Activated CD4-positive, alpha-beta T cell treated with anti-CD3 and anti-CD28 coated beads for 4 hours (primary cell): ENCODE measurements at places on chromosomes 7 and 10.

- no peak for DNase-seq
Measured at GRCh38 chr7:129903935-129904334, 48.8 kb downstream of the UBE2H start.

DNA sequence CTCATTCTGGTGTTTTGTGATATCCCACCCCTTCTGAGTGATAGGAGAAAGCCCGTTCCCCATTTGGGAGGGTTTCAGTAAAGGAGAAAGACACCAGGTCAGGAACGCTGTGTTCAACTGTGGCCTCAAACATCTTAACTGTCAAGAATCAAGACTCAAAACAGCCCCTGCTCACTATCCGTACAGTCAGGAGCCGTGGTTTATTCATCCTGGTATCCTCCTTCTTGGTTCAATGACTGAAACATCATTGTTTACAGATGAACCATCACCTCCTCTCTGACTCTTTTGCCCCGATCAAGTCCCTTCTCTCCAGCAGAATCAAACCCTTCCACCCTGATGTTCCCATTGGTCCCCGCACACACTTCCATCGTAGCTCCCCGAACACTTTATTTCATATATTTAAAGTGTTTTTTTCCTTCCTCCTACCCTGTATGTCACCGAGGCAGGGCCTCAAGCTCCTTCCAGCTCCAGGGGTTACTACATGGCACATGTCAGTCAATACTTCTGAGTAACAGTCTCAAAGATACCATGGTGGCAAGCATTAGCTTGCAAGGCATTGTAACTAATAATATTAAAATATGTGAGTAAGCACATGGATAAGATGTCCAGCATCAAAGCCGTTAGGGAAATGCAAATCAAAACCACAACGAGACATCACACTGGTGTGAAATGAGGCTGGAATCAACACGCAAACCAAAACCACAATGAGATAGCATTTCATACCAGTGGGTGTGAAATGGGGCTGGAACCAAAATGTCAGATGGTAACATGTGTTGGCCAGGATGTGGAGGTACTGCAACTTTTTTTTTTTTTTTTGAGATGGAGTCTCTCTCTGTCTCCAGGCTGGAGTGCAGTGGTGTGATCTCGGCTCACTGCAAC lies 124.7 kb upstream of the C1QL3 start:
- DNase-seq: no peak

DNA sequence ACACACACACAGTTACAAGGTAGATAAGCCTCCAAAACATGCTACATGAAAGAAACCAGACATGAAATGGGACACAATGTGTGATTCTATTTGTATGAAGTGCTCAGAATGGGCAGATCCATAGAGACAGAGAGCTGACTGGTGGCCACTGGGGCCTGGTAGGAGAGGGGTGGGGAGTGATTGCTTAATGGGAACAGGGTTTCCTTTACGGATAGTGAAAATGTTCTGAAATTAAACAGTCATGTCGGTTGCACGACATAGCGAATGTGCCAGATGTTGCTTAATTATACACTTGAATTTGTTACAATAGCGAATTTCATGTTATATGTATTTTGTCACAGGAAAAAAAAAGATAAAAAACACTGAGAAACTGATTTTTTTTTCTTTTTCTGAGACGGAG lies 122.3 kb downstream of the SPDYE5 start:
- DNase-seq: no peak

DNA sequence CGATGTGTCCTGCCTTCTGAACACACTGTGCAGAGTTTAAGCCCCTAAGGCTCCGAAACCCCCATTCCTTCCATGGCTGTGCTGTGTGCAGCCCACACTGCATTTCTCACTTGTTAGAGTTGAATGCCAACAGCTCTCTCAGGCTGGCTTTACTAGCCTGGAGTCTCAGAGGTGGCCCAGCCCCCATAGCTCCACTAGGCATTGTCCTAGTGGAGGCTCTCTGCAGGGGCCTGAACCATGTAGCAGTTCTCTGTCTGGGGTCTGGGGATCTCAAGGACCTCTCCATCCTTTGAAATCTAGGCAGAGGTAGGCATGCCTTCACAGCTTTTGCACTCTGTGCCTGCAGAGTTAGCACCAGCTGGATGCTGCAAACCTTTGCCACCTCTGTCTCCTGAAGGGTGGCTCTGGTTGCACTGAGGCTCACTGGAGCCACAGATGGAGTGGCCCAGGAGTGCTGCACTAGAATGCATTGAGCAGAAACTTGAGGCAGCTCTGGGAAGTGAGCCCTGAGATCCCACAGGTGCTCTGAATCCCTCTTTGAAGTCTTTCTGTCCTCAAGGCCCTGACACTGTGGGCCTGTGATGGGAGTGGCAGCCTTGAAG lies 301.7 kb downstream of the DGKB start:
- no peak for DNase-seq

- peak; percentile 16 for DNase-seq
Measured at GRCh38 chr10:47311193-47311931, 10.9 kb upstream of the GDF2 start.

DNA sequence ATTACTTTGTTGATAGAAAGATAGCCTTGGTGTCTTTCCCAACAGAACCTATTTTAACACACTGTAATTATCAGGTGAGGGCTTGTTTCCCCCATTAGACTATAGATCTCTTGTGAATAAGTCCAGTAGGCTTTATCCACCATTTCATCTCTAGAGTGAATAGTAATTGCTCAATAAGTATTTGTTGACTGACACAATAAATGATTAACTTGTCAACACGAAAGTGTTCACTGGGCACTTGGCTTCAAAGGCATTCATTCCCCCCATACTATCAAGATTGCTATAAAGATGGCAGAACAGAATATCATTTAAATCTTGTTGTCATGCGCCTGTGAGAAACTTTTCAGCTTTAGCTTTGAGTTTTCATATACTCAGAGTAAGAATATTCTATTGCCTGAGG lies 424.5 kb upstream of the LRRTM3 start:
- no peak for DNase-seq

GRCh38 chr10:78672918-78673317 lies 395.8 kb upstream of the ZMIZ1 start:
- DNase-seq: no peak

- DNase-seq: no peak
Measured at GRCh38 chr10:102764470-102765161, 20.9 kb downstream of the WBP1L start.

DNA sequence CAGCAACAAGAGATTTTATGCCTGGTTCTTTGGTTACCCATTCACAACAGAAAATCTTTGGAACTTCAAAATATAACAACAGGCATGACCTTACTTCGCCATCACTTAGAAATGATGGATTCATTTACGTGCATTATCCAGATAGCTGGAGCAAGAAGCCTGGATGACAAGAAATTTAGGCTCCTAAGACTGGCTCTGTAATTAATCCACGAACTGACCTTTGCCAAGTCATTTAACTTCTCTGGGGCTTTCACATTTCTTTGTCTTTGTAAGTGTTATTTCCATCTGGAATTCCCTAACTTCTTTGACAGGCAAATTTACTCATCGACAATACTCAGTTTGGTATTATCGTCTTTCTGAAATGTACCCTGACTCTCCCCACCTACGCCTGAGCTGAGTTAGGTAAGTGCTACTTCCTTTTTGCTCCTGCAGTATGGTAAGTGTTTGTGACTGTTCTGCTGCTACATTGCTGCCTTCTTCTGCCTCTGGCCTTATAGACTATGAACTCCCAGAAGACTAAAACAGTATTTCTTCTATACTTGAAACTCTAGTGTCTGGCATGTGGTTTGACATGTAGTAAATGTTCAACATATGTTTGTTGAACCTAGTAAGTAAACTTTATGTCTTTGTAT lies 5.5 kb upstream of the MDFIC start:
- peak; percentile 53 for DNase-seq

DNA sequence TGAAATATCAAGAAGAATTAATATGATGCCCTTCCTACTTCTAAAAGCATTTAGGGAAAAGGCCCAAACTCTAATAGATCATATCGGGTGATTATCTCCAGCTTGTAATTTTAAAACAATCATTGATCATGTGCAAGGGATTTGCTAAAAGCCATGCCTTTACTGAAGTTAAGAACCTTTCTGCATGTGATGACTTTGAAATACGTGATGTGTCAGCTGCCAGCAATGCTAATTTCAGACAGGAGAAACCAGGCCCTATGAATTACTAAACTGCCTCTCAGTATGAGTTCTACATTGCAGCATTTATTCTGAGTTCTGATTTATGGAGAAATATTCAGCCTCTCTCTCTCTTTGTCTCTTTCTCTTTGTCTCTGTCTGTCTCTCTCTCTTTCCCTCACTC lies 203.6 kb upstream of the AKR1E2 start:
- no peak for DNase-seq

DNA sequence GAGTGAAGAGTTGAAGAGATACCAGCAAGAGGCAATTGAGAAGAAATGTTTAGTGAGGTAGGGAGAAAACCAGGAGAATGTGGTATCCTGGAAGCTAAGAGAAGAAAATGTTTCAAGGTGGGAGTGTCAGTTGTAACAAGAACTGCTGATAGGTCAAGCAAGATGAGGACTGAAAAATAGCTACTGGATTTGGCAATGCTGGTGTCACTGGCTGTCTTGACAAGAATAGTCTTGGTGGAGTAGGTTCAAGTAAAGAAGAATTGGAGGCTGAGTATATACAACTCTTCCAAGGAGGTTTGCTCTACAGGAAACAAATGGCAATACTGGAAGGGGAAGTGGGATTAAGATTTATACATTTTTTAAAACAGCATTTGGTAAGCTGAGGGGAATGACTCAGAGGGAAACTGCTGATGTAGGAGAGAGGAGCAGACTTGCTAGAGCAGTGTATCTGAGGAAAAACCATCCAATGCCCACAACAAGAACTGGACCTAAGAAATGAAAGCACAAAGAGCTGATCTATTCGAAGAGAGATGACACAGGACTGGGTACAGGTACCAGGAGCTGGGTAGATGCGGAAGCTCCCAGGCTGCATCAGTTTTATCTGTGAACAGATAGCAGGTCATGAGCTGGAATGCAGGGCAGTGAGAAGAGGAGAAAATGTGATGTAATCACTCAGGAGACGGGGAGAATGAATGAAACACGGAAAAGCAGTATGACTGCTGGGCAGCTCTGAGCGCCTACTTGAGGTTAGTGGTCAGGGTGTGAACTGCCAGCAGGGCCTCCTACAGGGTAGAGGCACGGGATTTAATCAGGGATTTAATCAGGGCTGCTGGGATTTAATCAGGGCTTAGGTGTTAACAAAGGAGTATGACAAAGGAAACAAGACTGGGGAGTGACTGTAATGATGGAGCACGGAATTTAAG lies 34.5 kb downstream of the FAM25A start:
- DNase-seq: no peak

GRCh38 chr7:42002654-42003053 lies 234.4 kb downstream of the GLI3 start:
- no peak for DNase-seq

- no peak for DNase-seq
Measured at GRCh38 chr7:139511315-139511714, 12.2 kb upstream of the CLEC2L start.

DNA sequence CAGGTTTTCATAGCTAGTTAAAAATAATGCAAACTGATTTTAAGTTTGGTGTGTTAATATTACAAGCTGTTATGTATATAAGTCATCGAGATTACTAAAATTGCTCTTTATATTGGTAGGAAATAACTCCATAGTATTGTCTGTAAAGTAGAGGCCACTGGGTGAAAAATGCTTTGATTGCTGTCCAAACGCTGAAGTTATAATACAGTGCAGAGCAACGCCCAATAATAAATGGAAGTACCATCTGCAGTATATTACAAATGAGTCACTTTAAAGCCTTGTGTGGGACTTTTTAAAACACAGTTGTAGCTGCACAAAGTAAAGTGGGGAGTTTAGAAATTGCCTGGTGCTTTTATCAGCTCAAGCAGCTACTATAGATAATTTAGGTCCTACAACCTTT lies 196.1 kb downstream of the NXPH1 start:
- DNase-seq: no peak

- DNase-seq: no peak
Measured at GRCh38 chr7:94223375-94224084, 171.2 kb upstream of the COL1A2 start.

- DNase-seq: no peak
Measured at GRCh38 chr7:106944035-106944665, 79.1 kb downstream of the PIK3CG start.

DNA sequence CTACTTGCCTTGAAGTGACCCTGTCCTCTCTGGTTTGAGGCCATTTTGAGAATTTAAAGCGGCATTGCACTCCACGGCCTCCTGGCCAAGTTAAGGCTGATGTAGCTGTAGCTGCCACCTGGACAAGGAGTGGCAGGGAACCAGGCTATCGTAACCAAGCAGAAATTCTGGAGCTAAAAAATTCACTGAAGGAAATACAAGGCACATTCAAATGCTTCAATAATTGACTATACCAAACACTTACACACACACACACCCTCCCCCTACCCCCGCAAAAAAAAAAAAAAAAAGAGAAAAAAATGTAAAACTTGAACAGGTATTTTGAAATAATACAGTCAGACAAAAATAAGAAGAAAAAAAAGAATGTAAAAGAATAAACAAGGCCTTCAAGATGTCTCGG lies 409.0 kb upstream of the SEMA3A start:
- no peak for DNase-seq

GRCh38 chr10:58384544-58384998 lies 639 bp upstream of the TFAM start:
- no peak for DNase-seq

DNA sequence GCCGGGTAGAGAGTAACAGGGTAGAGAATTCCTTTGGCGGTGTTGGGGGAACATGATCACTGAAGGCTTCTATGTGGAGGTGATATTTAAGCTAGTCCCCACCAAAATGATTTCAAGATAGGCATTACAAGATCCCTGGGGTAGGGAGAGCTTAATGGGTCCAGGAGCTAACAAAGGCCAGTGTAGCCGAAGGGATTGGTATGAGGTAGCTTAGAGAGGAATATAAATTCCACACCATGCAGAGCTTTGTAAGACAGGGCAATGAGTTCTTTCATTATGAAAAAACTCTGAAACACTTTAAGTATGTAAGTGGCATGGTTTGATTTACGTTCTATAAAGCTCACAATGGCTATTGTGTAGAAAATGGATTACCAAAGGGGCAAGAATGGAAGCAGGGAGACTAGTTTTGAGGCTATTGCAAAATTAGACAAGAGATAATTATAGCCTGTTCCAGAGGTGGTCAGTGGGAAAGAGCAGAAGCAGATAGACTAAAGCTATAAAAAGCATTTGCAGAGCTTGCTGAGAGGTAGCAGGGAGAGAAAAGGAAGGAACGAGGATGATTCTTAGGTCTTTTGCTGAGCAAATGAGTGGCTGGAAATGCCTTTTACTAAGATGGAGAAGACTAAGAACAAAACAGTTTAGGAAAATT lies 119.7 kb upstream of the SLC25A13 start:
- no peak for DNase-seq

DNA sequence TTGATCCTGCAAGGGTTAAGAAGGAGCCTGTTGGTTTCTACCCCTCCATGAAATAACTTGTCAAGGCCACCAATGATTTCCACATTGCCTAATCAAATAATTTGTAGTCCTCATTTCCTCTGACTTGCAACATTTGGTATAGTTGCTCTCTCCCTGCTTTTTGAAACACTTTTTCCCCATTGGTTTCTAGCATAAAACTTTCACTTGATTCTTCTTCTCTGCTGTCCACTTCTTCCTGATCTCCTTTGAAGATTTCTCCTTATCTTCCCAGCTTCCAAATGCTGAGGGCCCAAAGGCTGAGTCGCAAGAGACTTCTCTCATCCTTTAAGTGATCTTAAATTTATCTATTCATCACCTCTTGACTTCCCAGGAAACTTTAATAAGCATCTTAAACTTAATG lies 134.2 kb downstream of the ITGB8 start:
- DNase-seq: no peak
